ENCODE measurements at places on chromosomes 1 and 21. TPM values are rescaled to one million over a fixed set of nuclear protein-coding genes. Genes with fewer than 3 reads are reported as not detected.
A peak's percentile ranks its signal among the peaks of the same experiment; 100 is the strongest.

DNA sequence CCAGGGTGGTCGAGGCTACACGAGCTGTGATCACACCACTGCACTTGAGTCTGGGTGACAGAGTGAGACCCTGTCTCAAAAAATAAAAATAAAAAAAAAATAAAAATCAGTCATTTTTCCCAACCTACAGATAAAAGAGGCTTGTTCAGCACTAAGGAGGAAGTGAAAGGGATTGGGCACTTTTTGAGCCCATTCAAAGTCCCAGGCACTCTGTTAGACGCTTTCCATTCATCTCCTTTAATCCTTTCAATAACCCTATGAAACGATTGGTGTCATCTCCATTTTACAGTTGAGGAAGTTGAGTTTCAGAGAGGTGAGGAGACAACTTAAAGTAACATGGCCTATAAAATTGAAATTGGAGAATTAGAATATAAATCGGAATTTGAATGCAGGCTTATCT, 10.4 kb upstream of the AGO4 start:
- DNase-seq: no peak

GRCh38 chr21:38256599-38257302, at the start of gene KCNJ15:
KCNJ15 (plus strand) TSS chr21:38256991; CDS start chr21:38299262, 42,271 bp downstream.
- no peak for DNase-seq

DNA sequence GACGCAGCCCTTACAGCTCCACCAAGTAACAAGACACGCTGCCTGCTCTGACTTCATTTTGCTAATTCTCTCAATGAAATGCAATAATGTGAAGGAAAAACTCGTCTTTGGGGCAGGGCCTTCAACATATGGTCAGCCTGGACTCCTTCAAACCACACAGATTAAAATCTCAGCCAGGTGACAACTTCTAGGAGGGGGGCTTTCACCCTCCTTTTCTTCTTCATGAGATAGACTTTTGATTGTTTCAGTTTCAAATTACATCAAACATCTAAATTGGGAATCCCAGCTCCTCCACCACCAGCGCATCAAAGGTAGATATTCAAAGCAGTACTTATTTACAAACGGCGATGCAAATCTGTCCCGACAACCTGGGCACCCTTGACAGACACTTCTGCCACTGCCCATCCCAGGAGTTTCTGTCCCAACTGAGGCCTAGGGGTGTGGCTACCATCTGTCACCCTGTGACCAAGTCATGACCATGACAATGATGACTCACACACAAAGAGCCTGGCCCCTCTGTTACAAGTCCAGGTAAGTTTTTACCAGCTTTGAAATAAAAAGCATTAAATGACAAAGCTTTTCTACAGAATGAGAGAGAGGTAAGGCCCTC, 29.7 kb downstream of the SSBP3 start:
- DNase-seq: no peak

CELA3A gene
- total RNA-seq: 5.0 TPM

CHI3L2 gene
- 7.8 TPM for total RNA-seq

- DNase-seq: no peak
Measured at GRCh38 chr1:101308935-101309333, 72.1 kb downstream of the S1PR1 start.

PARK7 gene
- 201 TPM for total RNA-seq

DNA sequence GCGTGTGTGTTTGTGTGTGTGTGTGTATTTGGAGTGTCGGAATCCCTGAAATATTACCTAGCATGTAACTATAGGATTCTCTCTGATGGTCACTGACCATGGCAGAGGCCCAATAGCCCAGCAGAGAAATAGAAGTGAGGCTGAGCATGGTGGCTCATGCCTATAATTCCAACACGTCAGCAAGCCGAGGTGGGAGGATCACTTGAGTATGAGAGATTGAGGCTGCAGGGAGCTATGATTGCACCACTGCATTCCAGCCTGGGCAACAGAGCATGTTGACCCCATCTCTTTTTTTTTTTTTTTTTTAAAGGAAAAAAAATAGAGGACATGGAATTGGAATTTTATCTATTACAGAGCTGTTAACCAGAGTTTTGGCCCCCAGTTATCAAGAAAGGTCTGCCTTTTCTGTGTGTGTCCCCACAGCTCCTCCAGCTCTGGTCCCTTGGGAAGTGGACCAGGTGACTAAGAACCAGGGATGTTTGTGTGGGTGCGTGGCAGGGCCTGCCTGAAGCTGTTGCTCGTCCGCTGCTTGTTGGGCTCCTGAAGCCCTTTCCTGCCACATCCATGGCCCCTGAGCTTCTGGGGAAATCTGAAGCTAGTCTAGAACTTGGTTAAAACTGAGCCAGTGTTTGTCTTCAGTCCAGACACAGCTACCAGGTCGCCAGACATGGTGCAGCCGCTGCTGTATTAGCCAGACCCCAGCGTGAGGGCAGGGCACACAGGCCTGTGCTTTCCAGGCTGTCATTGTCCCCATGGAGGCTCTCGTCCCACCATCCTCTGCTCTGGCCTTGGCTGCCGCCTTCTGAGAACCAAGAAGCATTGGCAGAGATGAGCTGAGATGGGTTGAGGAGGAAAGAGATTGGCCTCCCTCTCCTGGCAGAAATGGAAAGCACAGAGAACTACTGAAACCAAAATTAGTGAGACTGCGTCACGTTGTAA, 25.5 kb downstream of the CAPN9 start:
- no peak for DNase-seq

NID1 gene
- 69.5 TPM for total RNA-seq

NPHP4 gene
- 15.1 TPM for total RNA-seq

DNA sequence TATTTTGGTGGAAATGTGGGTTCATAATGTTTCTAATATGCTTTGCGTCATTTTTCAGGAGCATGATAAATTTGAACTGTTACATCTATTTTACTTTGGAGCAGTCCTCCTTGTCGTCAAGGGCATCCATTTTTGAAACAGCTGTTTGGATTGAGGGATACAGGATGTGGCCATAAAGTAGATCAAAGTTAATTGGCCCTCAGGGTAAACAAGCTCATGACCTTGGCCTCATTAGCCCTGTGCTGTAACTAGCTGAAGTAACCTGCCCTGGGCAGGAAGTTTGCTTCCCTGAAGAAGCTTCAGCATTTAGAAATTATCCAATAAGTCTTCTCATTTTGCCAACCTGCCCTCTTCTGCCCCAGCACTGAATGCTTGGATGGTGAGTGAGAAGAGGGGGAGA, 24.8 kb upstream of the RGL1 start:
- DNase-seq: no peak

DNA sequence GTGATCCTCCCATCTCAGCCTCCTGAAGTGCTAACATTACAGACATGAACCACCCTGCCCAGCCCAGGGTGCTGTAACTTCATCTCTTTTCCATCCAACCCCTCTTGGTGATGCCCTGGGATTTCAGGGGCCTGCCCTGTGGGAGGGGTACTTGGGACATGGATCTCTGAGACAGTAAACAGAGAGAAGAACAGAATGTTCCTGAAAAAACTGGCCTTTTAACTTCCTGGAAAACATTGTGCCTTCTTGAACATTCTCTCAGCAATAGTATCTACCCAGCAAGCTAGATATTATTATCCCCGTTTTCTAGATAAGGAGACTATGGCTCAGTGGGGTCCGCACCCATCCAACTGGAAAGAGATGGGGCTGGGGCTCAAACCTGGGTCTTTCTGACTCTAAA, 57.0 kb downstream of the VWA5B1 start:
- no peak for DNase-seq

PSMA5 gene
- total RNA-seq: 49.9 TPM

DNA sequence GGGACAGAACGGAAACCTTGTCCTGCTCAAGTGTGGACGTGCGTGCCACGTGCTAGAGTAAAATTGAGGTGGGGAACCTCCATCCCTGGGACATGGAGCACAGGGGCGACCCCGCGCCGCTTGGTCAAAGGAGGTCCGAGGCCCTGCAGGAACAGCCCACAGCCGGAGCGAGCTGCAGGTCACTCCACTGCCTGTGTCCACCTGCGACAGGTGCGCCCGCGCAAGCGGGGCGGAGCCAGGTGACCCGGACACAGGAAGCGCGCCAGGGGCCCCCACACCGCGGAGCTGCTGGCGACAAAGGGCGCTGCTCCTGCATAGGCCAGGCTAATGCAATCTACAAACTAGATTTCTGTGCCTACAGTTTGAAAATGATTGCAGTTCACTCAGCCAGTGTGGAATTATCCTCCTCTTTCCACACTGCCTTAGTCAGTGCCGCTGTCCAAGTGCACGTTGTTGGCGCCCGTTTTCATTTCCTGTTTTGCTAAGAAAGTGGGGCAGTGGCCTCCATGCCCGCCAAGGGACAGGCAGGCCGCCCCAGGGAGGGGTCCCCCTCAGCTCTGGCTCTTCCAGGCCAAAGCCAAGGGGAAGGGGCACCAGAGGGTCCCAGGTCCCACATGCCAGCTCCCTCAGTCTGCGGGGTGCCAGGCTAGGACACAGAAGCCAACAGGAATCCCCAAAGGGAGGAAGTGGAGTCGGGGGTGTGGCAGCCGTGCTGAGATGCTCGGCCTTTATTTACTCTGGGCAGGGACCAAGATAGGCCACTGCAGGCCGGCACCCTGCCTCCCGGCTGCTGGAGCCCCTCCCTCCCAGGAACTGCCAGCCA, 4.3 kb upstream of the NADK start:
- DNase-seq: peak; percentile 86

- no peak for DNase-seq
Measured at GRCh38 chr1:78095593-78095992, 49.8 kb downstream of the GIPC2 start.

Measured in aorta (tissue), 5 donors.